B cell (primary cell): ENCODE measurements at places on chromosomes 5 and 9.

GRCh38 chr5:143701493-143701892 is 110.5 kb upstream of the HMHB1 start:
- no peak for DNase-seq
- no peak overlapping the region for H3K4me3 ChIP-seq
- no peaks in the 10 kb centered on the region for H3K36me3 ChIP-seq
- no peaks in the 10 kb centered on the region for H3K4me1 ChIP-seq

- peaks cover 4% of the 10 kb centered on the region for H3K4me1 ChIP-seq
- DNase-seq = no peak
- no peak overlapping the region for H3K4me3 ChIP-seq
- peaks cover 35% of the 10 kb centered on the region for H3K36me3 ChIP-seq
- no peak overlapping the region for H3K27ac ChIP-seq
- no peaks in the 10 kb centered on the region for H3K27me3 ChIP-seq
Measured at GRCh38 chr5:32251871-32252458, 60.8 kb downstream of the MTMR12 start.

DNA sequence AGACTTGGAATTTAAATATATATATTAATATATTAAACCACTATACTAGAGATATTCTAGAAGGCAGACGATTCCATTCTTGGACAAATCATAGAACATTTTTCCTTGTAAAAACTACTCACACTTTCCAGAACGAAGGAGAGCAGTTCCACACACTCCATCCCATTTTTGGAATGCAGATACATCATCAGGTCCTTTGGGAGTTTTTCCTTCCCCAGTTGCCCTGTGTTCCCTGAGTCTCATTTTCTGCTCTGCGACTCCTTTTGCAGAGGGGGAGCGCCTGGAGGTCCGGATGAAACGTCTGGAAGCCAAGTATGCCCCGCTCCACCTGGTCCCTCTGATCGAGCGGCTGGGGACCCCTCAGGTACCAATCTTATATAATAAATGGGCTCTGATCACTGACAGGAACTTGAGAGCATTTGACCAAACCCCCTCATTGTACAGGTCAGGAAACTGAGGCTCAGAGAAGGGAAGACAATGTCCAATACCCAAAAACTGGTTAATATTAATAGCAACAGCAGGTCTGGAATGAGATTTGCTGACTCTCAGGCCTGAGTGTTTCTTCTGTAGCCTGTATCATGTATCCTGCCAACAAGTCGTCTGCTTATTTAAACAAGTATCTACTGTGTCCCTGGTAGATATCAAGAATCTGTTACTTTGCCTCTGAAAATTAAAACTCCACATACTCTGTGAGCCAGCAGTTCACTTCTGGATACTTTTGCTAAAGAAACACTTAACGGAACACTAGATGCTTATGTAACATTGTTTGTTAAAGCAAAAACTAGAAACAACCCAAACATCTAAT is 76.8 kb upstream of the NIPAL4 start:
- peaks cover 86% of the 10 kb centered on the region for H3K36me3 ChIP-seq
- H3K4me1 ChIP-seq = no peaks in the 10 kb centered on the region
- H3K4me3 ChIP-seq = no peak overlapping the region
- DNase-seq = no peak

DNA sequence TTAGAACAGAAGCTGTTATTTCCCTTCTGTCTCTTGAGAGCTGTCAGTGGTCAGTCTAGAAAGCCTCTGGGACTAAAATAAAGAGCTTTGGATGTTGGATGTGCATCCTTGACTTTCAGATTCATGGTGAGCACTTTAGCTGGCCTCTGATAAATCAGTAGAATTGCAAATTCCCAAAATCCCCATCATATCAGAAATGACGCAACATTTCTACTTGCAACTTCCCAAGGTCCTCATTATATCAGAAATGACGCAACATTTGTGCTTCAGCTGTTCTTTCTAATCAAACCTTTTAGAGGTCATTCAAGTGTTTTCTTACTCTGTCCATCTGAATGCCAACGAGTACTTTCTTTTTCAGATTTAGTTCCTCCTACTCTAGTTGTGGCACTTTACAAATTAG is 167.3 kb upstream of the MOCS2 start:
- H3K4me1 ChIP-seq = no peaks in the 10 kb centered on the region
- no peaks in the 10 kb centered on the region for H3K27me3 ChIP-seq
- H3K27ac ChIP-seq = no peak overlapping the region
